ENCODE measurements at places on chromosomes 11 and 22. TPM values are rescaled to one million over a fixed set of nuclear protein-coding genes. Genes with fewer than 3 reads are reported as not detected.

APOL5 gene
- total RNA-seq, result not detected

IGLL5 gene
- total RNA-seq, result not detected

MMP13 gene
- not detected for total RNA-seq

APOA5 gene
- not detected for total RNA-seq

CTSC gene
- total RNA-seq, result 130 TPM

DNA sequence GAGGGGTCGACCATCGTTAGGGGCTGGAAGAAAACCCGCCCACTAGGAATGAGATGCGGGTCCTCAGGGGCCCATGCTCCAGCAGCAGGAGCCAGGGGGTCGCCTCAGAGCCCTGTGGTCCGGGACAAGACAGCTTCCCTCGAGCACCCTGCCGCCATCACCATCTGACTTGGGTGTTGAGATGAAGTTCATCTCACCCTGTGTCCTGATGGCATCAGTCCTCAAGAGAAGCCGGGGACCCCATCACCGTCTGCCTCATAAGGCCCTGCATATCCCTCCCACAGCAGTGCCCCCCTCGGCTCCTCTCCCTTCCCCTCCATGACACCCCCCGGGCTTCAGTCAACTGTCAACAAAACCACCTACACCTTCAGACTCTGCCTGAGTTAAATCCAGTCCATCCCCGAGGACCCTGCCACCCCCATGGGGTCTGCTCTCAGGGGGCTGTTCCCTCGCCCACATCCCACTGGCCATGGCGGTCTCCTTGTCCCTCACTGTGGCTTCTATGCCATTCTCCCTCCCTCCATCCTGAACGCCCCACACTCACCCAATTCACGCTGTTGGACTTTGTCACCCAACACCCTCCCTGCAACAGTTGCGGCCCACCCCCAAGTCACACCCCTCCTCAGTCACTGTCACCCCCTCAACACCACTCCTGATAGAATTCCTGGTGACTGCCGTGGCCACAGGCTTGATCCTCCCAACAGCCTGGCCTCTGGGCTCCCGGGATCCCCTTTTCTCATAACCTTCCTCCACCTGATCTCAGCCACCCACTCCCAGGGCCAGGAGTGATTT, 87.7 kb upstream of the RTL6 start:
- no peak for DNase-seq

DNA sequence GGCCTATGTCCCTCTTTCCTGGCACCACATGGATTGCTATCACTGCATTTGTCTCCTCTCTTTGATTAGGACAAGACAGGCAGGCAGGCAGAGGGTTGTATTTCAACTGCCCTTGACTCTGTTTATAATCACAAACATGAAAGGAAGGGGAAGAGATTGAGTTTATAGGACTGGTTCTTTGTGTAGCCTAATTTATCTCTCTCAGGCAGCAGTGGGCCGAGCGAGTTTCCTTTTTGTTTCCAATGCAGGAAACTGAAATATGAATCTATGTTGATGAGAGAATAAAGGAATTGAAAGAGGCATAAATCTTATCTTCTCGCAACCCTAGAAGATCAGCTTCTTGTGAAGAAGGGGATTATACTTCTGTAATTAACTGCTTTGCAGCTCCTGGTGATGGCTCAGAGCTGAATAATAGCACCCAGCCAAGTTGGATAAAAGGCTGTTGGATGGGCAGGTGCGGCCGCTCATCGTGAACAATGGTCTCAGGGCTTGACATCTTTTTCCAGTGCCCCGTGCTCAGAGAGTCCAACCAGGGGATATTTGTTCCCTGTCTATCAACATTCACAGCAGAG, 80.6 kb upstream of the SYT13 start:
- no peak for DNase-seq

GRCh38 chr11:91921974-91922373, 302.6 kb upstream of the FAT3 start:
- DNase-seq, result peak; percentile 9

- no peak for DNase-seq
Observed at GRCh38 chr11:132782102-132782501, 750.2 kb downstream of the OPCML start.

DNA sequence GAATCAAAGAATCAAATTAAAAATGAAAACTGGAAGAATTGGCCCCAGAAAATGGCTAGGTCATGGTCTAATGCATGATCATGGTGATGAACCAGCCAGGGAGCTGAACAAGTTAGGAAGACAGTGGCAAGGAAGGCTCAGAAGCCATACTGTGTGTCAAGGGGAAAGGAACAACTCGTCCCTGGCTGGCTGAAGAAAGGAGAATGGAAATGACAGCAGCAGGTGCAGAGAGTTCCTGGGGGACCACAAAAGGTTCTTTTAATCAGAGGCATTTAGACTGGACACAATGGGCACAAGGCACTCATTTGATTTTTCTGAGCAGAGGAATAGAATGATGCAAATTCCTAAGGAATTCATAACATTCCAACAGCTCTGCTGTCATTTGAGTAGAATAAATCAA, 209.9 kb downstream of the LARGE1 start:
- no peak for DNase-seq

Measured in endothelial cell of umbilical vein (primary cell).